ENCODE measurements at places on chromosomes 16 and 17.

GRCh38 chr17:1947229-1947742 is 77.8 kb downstream of the RTN4RL1 start:
- no peak for DNase-seq

GRCh38 chr17:9872852-9873251 is 32.2 kb downstream of the RCVRN start:
- DNase-seq = no peak

DNA sequence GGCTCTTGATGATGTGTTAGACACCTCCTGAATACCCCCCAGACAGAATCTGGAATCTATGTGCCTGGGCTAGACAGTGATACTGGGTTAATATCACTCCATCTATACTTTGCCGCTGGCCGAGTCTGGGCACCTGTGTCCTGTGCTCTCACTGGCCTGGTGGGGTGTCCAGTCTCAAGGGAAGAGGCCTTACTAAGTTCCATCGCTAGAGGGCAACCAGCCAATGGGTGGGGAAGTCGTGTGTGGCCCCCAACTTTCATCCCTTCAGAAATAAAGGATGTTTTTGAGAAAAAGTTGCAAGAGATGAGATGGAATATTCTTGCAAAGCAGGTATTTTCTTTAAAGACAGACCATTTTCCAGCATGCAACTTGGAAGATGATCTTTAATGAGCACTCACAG is 1.6 kb upstream of the GLP2R start:
- no peak for DNase-seq

- DNase-seq = no peak
These were observed 21.1 kb downstream of the PIMREG start for GRCh38 chr17:6465206-6466003.

- no peak for DNase-seq
These were observed at the start of gene KLHL10 for GRCh38 chr17:41837761-41838538. Gene KLHL10 (plus strand): TSS chr17:41837825. CDS start chr17:41837933, 108 bp downstream.

DNA sequence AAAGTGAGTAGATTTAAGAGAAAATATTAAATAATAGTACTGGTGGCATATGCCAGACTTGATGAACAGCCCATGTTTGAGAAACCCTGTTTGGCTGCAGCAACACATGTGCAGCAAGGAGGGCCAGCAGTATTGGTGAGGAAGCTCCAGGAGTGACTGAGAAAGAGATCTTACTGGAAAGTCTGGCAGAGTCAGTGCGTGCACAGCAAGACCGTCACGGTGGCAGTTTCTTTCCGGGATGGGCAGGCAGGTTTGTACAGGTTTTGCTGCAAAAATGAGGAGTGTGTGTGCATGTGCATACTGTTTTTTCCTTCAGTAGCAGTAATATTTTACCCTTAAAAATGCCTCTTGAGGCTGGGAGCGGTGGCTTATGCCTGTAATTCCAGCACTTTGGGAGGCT is 41.4 kb downstream of the KSR1 start:
- DNase-seq = no peak

- no peak for DNase-seq
These were observed 90.4 kb downstream of the RBFOX3 start for GRCh38 chr17:79520167-79521165.

All from NCI-H2081 (cell line).